ENCODE measurements at places on chromosomes 5 and 9.

- DNase-seq = peak; percentile 35
These were observed 14.5 kb downstream of the CATSPER3 start for GRCh38 chr5:134982230-134982629.

DNA sequence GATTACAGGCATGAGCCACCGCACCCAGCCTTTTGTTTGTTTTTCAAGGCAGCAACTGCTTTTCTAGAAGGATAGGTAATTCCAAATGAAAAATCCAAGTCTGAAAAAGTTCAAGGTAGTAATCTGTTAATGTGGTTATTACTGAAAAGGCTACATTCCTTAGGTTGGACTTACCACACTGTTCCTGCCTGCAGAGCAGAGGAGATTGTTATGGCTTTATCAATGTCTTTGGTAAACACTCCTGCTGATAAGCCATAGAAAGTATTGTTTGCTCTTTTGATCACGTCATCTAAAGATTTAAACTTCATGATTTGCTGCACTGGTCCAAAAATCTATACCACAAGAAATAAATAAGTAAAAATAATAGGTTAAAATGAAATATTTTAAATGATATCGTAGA, 43.4 kb downstream of the ALDH1A1 start:
- no peak for DNase-seq

GRCh38 chr5:850511-851006, at the start of gene ZDHHC11:
TSS of gene ZDHHC11 (minus strand) at chr5:850986. CDS start at chr5:850602, 384 bp downstream.
- no peak for DNase-seq

DNA sequence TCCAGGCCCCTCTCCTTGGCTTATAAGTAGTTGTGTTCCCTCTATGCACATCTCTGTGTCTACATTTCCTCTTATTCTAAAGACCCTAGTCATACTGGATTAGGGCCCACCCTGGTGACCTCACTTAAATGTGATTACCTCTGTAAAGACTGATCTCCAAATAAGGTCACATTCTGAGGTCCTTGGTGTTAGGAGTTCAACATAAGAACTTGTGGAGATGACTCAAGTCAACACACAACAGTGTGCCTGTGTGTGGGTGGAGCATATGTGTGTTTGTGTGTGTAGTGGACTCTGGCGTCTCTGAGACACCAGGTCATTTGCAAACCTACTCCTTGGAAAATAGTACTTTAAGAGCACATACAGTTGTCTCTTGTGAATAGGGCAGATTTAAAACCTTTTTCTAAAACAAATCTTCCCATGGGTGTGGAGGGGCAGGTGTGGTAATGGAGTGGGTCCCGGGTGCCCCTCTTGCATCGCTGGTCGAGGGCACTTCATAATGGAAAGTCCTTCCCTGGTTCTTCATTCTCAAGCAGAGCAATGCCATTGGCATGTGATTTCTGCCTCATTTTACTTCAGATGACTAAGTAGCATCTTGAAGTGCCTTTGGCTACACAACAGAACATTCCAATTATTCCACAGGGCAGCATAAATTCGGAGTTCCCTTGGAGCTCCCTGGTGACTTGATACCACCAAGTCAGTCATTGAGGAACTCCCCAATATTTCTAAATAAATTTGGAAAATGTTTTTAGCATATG, 84.4 kb downstream of the C9orf152 start:
- DNase-seq = no peak

GRCh38 chr9:137306066-137306849, 4.2 kb upstream of the NRARP start:
- no peak for DNase-seq

- DNase-seq = no peak
These were observed 1135.9 kb upstream of the WWC1 start for GRCh38 chr5:167155387-167156005.

DNA sequence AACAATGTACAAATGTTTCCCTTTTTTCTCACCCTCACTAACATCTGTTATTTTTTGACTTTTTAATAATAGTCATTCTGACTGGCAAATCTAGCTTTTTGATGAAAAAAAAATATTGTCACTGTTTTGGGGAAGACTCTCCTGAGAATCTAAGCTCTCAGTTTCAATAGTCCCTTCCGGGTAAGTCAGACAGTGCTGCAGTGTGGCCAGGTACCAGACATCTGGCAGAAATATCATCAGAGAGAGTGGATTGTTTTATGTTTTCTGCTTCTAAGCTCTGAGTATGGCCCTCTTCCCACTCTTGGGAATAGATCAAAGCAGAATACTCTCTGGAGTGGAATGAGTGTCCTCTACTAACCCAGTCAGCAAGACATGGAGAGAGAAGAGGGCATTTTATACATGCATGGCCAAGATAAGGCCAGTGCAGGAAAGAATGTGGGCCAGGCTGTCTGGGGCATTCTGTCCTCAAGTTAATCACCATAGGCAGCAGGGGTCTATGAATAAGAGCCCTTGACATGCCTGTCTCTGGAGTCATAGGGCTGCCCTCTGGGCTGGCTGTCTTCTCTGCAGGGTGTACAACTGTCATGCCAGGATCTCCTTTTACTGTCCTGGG, 38.5 kb upstream of the OR2S2 start:
- no peak for DNase-seq

DNA sequence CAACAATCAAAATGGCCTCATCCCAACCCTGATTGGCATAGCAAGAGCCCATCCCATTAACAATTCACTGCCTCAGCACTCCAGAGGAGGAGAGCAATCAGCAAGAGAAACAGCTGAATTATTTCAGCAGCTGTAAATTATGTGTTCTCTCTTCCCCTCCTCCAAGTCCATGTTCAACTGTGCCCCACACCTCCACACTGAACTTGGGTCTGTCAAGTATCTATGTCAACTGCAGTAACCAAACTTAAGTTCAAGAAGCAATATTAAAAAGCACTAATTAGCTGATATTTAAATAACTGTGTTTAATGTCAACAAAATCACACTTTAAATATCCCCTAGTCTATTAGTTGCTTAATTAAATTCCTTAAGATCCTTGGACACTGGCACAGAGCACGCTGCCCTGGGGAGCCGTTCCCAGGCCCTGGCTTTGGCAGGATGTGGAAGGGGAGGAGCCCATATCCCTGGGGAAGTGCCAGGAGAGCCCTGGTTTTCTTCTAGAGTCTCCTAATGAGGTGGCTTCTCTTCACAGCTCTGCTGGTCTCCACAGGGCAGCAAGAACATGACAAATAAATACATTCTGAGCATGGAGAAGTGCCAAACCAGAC, 50.6 kb downstream of the SIL1 start:
- DNase-seq = no peak

GRCh38 chr5:55062039-55062779, 38.2 kb downstream of the GZMK start:
- DNase-seq = no peak

- DNase-seq = no peak
These were observed 325.6 kb downstream of the ZSWIM6 start for GRCh38 chr5:61657686-61658085.

DNA sequence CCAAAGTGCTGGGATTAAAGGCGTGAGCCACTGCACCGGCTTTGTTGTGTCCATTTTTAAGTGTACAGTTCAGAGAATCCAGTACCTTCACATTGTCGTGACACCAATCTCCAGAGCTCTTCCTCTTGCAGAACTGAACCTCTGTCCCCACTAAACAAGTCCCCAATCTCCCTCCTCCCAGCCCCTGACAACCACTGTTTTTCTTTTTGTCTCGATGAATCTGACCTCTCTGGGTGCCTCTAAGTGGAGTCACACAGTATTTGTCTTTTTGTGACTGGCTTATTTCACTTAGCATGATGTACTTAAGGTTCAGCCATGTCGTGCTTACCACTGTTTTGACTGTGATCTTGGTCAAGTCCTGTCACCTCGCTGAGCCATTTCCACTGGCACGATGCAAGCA, 1.6 kb downstream of the WDR38 start:
- no peak for DNase-seq

DNA sequence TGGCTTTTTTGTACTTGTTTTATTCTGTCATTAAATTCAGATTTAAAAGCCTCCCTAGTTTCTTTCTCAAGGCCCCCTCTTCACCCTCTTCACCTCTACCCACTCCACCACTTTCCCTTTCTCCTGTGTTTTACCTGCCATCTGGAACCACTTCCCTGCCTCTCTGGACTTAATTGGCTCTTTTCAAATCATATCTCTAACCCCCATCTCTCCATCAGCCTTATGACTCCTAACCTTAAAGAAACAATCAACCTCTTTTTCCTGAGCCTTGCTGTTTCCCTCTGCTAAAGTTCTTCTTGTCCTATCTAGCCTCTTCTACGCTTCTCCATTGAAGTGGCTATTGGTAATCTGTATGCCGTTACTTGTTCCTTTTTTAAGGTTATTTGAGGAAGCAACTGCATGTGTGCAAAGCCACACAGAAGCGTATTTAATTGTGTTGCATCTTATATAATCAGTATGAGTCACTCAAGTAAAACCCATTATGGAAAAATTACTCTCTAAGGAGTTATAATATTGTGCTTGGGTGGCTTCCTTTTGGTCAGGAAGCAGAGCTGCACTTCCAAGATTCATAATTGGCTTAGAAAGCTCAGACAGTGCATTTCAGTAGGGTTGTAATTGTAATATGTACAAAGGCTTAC, 653.6 kb upstream of the ITGA1 start:
- peak; percentile 73 for DNase-seq

GRCh38 chr9:89065921-89066320, 74.7 kb downstream of the S1PR3 start:
- DNase-seq = no peak

- no peak for DNase-seq
These were observed 46.5 kb upstream of the GDNF start for GRCh38 chr5:37886242-37886905.

DNA sequence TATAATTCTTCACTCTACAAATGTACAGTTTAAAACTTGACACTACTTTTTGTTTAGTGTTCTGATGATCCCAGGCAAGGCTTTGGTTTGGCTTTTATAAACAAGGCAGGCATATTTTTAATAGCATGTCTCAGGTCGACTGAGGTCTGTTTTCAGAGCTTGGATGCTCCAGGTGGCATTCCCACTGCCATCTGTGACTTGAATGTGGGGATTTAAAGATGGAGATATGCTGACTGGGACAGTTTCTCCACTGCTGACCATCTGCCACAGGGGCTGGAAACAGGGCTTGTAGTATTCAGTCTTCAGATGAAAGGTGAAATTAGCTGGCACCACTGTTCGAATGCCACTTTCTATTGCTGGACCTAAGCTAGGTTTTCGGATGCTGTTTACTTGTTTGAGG, 1266.2 kb upstream of the CDH18 start:
- no peak for DNase-seq

GRCh38 chr9:33430942-33431341, 16.5 kb downstream of the AQP3 start:
- no peak for DNase-seq

- no peak for DNase-seq
These were observed 30.4 kb downstream of the COL15A1 start for GRCh38 chr9:98974106-98974505.

DNA sequence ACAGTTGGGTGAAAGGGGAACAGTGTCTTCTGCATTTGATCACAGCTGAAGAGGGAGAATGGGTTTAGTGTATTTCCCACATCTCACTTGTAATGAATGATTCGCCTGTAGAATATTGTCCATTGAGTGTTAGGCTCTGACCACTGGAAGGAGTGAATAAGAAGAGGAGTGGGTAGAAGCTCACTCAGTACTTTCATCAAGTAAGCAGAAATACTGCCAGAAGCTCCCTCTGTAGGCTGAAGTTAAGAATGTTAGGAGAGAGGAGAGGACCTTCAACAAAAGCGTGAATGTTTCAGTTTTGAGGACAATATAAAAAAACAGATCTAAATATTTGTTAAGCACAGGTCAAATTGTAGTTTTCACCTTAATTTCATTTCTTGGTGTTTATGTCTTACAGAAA, 27.5 kb downstream of the FSD1L start:
- DNase-seq = peak; percentile 7

- DNase-seq = peak; percentile 98
These were observed 12.7 kb downstream of the STK10 start for GRCh38 chr5:172175263-172175719.

DNA sequence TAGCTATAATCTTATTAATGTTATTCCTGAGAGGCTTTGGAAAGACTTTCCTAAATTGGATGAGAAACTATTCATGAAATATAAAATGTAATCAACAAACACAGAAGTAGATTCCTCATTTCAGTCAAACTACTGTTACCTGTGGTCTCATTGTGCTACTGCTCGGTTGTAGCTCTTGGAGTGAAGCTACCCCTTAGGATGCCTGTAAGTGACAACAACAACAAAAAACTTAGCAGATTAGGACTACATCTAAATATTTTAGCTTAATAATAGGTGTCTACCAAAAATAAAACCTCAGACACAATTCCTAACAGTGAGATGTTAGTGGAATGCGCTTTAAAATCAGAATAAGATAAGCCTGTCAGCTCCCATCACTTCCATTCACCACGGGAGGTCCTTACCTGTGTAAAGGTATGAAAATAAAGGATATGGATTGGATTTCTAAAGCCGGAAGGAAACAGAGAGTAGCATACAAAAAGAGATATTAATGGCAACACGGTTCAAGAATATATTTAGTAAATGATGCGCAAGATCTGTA, 369.2 kb downstream of the OSTF1 start:
- no peak for DNase-seq

GRCh38 chr5:140152022-140152999, 22.7 kb upstream of the CYSTM1 start:
- DNase-seq = no peak

- no peak for DNase-seq
These were observed 67.9 kb upstream of the RXRA start for GRCh38 chr9:134258332-134258731.

GRCh38 chr5:177604116-177604521, 4.2 kb downstream of the B4GALT7 start:
- DNase-seq = no peak

GRCh38 chr9:129459547-129460322, 161.2 kb downstream of the C9orf50 start:
- peak; percentile 39 for DNase-seq

GRCh38 chr5:27818888-27819287, 780.5 kb upstream of the CDH9 start:
- DNase-seq = no peak

GRCh38 chr9:85741095-85741874, 469 bp downstream of the AGTPBP1 start:
- peak; percentile 33 for DNase-seq

- no peak for DNase-seq
These were observed 425.1 kb downstream of the BNC2 start for GRCh38 chr9:16445141-16445920.

DNA sequence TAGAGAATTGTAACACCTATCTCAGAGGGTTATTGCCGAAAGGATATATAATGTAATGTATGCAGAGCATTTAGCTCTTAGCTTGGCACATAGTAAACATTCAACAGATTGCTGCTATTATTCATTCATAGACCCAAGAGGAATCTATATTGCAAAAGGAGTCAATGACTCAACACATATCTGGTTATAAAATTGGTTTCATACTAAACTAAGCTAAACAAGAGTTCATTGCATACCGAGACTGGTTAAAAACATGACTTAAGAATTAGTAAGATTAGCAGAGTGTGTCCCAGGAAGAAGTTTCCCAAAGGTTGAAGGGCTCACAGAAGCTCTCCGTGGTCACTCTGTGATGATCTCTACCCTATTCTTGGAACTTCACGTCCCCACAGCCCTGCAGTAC, 339.6 kb upstream of the CCNH start:
- no peak for DNase-seq

Data from Kasumi-1 (cell line).